Breast epithelium (tissue), 4 donors: ENCODE measurements at places on chromosomes 3 and 15. TPM values are rescaled to one million over a fixed set of nuclear protein-coding genes. Genes with fewer than 3 reads are reported as not detected.

- DNase-seq, result no peak
- no peaks in the 10 kb centered on the region for H3K27me3 ChIP-seq
- no peaks in the 10 kb centered on the region for H3K4me1 ChIP-seq
- peaks cover 18% of the 10 kb centered on the region for H3K36me3 ChIP-seq
- H3K4me3 ChIP-seq, result no peak overlapping the region
These were observed 6.3 kb downstream of the CLK3 start for GRCh38 chr15:74621936-74622335.

GRCh38 chr15:97140216-97140615, 809.7 kb downstream of the NR2F2 start:
- no peaks in the 10 kb centered on the region for H3K27me3 ChIP-seq
- H3K4me3 ChIP-seq, result no peak overlapping the region
- H3K4me1 ChIP-seq, result no peaks in the 10 kb centered on the region
- no peak overlapping the region for H3K27ac ChIP-seq
- no peaks in the 10 kb centered on the region for H3K36me3 ChIP-seq
- DNase-seq, result no peak

DNA sequence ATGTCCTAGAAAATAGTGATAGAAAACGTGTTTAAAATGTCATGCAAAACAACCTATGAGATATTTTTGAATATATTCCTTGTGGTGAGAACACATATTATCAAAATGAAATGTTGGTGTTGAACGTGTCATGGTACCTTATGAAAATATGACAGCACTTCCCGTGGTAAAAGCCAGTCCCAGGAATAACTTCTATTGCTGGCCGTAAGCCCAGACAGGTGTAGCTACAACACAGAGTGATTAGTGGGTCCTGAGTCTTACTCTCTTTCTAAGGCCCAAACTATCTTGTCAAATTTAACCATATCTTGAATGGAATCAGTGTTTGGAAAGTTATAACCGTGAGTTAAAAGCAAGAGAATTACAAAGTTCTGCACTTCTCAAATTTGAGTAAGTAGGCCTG, 24.1 kb downstream of the RARB start:
- no peaks in the 10 kb centered on the region for H3K4me1 ChIP-seq
- no peaks in the 10 kb centered on the region for H3K36me3 ChIP-seq
- peak overlapping the region; percentile 25 for H3K27ac ChIP-seq

- H3K4me3 ChIP-seq, result peak overlapping the region; percentile 58
- H3K27me3 ChIP-seq, result no peaks in the 10 kb centered on the region
- no peaks in the 10 kb centered on the region for H3K36me3 ChIP-seq
- no peaks in the 10 kb centered on the region for H3K4me1 ChIP-seq
- H3K27ac ChIP-seq, result peak overlapping the region; percentile 75
These were observed 67.6 kb downstream of the HES1 start for GRCh38 chr3:194203482-194204041.

GRCh38 chr15:75067123-75067830, 43.9 kb downstream of the PPCDC start:
- H3K27ac ChIP-seq, result no peak overlapping the region
- no peaks in the 10 kb centered on the region for H3K36me3 ChIP-seq
- H3K27me3 ChIP-seq, result no peaks in the 10 kb centered on the region
- no peak for DNase-seq
- no peak overlapping the region for H3K4me3 ChIP-seq

GRCh38 chr15:44633603-44634002, 29.9 kb downstream of the SPG11 start:
- no peak overlapping the region for H3K27ac ChIP-seq
- no peaks in the 10 kb centered on the region for H3K4me1 ChIP-seq
- H3K27me3 ChIP-seq, result no peaks in the 10 kb centered on the region
- H3K36me3 ChIP-seq, result peaks cover 3% of the 10 kb centered on the region
- no peak overlapping the region for H3K4me3 ChIP-seq

DNA sequence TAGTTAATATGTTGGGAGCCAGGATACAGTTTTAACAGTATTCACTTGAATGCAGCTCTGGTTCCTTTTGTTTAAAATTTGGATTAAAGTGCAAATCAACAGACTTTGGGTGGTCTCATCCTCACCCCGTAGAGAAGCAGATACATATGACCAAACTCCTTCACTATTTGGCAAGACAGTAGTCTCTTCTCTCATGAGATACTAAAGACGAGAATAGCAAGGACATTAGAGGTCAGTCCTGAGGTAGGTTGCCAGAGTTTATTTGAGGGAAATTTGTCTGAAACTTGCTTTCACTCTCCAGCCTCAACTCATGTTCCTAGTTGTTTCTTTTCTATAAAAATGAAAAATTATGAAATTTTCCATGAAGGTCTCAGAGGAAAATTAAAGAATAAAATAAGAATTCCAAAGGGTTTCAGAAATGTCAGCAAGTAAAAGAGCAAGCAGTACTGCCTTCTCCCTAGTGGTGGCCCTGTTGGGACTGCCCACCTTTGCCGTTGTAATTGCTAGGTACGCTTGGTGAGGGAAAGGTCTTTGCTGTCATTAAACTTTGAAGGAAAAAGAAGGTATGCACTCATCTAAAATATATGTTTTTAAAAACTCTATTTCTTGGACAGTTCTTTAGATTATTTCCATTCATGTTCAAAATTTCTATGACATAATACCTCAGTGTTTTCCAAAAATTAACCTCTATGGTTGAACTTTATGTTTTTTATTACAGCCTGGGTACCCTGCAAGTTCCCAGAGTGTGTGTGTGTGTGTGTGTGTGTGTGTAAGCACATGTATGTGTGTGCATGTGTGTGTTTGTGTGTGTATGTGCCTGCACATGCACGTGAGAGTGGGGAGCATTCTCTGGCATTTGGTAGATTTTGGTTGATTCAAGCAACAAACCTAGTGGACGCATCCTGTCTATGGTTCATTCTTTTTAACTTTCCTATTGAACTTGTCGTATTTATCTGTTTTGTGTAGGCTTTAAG, 111.4 kb downstream of the CMSS1 start:
- H3K36me3 ChIP-seq, result no peaks in the 10 kb centered on the region
- H3K4me1 ChIP-seq, result peaks cover 5% of the 10 kb centered on the region
- no peak for DNase-seq

DNA sequence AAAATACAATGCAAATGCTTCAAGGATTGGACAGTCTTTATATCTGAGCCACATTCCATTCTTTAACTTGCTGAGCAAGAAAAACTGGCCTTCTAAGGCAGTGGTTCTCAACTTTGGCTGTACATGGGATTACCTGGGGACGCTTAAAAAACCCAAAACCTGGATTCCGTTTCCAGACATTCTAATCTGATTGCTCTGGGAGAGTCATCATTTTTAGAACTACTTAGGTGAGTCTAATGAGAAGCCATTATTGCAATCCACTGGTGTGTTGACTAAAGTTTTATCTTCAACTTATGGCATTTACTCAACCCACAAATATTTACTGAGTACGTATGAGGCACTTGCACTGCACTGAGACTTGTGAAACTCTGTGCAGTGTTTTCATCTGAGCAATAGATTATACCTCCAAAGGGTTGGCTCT, 195.7 kb upstream of the ATP11B start:
- H3K36me3 ChIP-seq, result no peaks in the 10 kb centered on the region
- DNase-seq, result no peak
- H3K4me3 ChIP-seq, result no peak overlapping the region

DNA sequence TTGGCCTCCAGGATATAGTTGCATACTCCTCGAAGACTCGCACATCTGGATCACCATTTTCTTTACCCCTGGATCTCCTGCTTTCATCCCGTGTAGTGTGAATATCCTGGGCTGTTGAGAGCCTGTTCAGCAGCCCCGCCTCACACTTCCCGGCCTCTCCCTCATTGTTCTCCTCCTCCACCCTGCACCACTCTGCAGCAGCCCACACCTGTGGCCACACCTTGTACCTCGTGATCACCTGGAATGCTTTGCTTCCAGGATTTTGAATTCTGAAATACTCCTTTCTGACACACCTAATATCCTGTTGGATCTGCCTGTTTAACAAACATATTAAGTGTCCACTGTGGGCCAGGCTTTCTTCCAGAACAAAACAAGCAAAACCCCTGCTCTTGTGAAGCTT, 14.4 kb downstream of the ABHD17C start:
- no peaks in the 10 kb centered on the region for H3K4me1 ChIP-seq
- H3K4me3 ChIP-seq, result no peak overlapping the region
- H3K36me3 ChIP-seq, result no peaks in the 10 kb centered on the region
- no peak for DNase-seq

DNA sequence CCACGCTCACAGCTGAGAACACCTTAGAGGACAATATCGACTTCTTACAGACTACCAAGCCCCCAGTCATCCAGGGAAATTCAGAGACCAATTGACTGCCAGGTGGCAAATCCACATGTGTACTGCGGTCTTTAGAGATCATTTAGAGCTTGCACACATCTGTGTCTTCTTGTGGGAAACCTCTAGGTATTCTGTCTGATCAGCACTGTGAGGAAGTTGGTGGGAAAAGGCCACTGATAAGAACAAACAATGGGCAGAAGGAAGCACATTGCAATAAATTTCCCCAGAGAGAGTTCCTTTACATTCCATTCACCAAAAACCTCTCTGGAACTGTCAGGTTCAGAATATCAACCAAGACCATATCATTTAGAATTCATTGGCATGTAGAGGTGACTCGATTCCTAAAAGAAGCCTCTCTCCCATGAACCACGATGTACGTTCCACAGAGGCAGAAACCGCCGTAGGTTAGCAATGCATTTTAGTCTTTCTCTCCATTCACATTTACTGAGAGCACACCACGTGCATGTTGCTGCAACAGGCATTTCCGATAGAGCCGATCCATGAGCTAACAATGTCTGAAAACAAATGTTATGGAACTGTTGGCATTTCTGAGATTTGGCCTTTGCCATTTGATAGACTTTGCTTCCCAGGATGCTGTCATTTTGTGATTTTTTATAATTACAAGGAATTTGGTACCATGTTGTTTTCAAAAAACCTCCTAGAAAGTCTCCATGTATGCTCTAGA, 287.3 kb upstream of the TPRG1 start:
- H3K27me3 ChIP-seq, result no peaks in the 10 kb centered on the region
- no peak overlapping the region for H3K4me3 ChIP-seq

DNA sequence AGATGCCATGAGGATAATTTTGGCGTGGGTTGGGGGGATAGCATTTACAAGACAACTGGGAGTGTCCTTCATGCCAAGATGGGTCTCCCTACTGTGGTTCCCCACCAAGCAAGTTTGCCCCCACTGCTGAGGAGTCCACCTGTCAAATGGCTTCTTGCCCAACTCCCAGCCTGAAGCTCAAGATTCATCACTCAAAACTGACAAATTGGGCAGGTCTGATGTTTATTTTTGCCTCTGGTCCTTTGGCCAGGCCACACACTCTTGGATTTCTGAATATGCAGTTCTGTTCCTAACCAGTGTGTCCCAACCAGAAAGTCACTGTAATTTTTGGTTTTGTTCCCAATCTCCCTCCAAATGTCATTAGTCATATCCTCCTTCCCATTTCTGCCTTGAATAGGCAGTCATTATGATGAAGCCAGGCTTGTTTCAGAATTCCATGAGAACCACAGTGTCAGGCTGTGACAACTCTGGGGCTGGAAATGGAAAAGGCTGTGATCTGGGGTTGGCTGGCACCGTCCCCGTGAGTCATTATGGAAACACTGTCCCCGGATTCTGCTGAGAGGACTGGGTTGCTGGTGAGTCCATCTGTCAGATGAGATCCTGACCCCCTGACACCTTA, 29.3 kb upstream of the MEF2A start:
- peaks cover 3% of the 10 kb centered on the region for H3K4me1 ChIP-seq
- H3K36me3 ChIP-seq, result no peaks in the 10 kb centered on the region
- H3K4me3 ChIP-seq, result no peak overlapping the region
- peak; percentile 70 for DNase-seq

- DNase-seq, result peak; percentile 86
- H3K27me3 ChIP-seq, result no peaks in the 10 kb centered on the region
- H3K36me3 ChIP-seq, result no peaks in the 10 kb centered on the region
These were observed 252 bp upstream of the ARMC8 start for GRCh38 chr3:138186803-138187295.

DNA sequence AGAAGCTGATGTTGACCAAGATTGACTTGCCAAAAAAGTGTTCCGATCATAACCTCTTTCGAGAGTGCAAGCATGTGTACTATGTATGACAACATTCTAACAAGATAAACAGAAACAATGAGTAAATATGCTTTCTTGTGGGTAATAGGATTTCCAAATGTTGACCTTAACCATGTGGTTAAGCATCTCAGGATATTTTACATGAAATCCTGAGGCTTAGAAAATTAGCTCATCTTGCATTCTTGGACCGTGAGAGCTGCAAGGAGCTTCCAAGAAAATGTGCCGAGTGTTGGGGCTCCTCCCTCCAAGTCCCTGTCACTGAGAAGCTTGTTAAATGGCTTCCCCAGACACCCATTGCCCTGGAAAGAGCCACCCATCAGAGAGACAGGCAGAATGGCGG, 50.1 kb downstream of the C3orf20 start:
- no peak overlapping the region for H3K4me3 ChIP-seq
- peak overlapping the region; percentile 31 for H3K27ac ChIP-seq
- DNase-seq, result no peak
- no peaks in the 10 kb centered on the region for H3K27me3 ChIP-seq
- H3K4me1 ChIP-seq, result no peaks in the 10 kb centered on the region

- H3K27ac ChIP-seq, result no peak overlapping the region
- H3K4me3 ChIP-seq, result no peak overlapping the region
- no peaks in the 10 kb centered on the region for H3K36me3 ChIP-seq
- no peak for DNase-seq
- H3K27me3 ChIP-seq, result no peaks in the 10 kb centered on the region
These were observed 428.1 kb downstream of the TAFA4 start for GRCh38 chr3:68504201-68504600.

GRCh38 chr3:72171463-72171881, 386.5 kb upstream of the PROK2 start:
- no peaks in the 10 kb centered on the region for H3K36me3 ChIP-seq
- no peak overlapping the region for H3K4me3 ChIP-seq
- no peaks in the 10 kb centered on the region for H3K27me3 ChIP-seq

DNA sequence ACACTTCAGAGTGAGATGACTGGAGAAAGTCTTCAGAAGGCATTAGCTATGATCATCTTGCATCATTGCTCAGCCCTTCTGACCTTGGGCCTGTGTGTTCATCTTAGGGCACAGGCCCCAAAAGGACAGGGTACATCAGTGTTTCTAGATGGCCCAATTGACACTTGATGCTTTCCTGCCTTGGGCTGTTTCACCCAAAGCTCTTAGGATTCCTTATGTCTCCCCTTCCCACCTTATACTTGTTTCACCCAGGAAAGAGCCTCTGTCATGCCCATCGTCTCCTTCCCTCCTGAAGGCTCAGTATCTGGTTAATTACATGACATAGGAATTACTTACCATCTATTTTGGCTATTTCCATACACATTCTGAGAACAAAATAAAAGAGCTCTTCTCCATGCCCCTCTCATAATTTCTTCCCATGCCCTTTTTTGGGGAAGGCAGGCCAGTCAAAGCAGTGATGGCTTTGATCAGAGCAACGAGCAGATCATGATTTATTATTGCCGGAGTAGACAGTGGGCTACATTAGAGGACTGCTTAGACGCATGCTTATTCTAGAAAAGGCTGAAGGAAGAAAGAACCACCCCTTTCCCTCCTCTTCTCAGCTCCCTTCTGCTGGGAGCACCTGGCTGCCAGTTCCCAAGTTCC, 72.9 kb downstream of the GHSR start:
- H3K27me3 ChIP-seq, result no peaks in the 10 kb centered on the region
- no peak overlapping the region for H3K4me3 ChIP-seq
- H3K27ac ChIP-seq, result no peak overlapping the region
- DNase-seq, result no peak
- H3K36me3 ChIP-seq, result peaks cover 11% of the 10 kb centered on the region

- H3K27ac ChIP-seq, result peak overlapping the region; percentile 74
- no peaks in the 10 kb centered on the region for H3K27me3 ChIP-seq
- no peaks in the 10 kb centered on the region for H3K4me1 ChIP-seq
- H3K4me3 ChIP-seq, result no peak overlapping the region
- H3K36me3 ChIP-seq, result no peaks in the 10 kb centered on the region
These were observed 66.4 kb downstream of the XXYLT1 start for GRCh38 chr3:195204360-195205163.

UCN2 gene
- not detected for total RNA-seq

GOLGA6L7 gene
- total RNA-seq, result not detected

WDR5B gene
- total RNA-seq, result 4.0 TPM

TMCO5A gene
- not detected for total RNA-seq

ACKR2 gene
- 6.9 TPM for total RNA-seq

ISLR2 gene
- total RNA-seq, result 0.88 TPM

USP19 gene
- total RNA-seq, result 49.2 TPM
